ENCODE measurements at places on chromosomes 3 and 15.

DNA sequence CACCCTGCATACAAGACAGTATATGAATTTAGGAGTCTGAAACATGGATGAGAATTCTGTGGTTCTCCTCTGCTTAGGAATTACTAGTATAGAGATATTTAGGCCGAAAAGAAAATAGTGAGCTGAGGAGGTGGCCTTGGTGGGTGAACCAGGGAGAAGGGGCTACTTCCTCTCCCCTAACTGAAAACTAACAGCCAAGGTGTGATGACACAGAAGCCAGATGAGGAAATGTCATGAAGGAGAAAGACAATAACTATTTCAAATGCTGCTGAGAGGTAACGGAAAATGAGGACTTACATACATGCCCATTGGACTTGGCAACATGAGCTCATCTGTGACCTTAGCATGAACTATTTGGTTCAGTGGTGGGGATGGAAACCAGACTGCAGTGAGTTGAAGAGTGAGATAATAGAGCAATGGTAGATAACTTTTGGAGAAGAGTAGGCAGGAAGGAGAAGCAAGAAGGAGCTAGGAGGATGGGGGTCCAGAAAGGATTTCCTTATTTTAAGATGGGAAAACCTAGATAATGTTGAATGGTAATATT, 114.4 kb upstream of the TSPAN3 start:
- no peak for DNase-seq

- no peak for DNase-seq
Measured at GRCh38 chr3:77189684-77190083, 149.8 kb downstream of the ROBO2 start.

GRCh38 chr3:139534992-139535879, 4.3 kb downstream of the RBP1 start:
- DNase-seq: no peak

DNA sequence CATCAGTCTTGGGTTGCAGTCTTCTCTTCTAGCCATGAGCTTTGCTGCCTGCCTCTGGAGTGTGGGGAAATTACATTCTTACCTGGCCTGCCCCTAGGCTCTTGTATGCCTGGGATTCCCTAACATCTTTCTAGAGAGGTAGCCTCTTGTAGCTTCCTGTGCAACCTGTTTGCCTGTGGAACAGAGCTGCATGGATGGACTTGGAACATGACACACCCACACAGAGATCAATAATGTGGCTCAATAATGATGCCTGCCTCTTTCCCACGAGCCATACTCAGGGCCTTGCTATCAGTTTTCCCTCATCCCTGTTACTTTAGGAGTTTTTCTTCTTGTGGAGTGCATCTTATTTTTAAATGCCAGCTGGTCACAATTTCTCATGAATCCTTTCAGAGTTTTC, 11.4 kb downstream of the CHCHD6 start:
- DNase-seq: no peak

DNA sequence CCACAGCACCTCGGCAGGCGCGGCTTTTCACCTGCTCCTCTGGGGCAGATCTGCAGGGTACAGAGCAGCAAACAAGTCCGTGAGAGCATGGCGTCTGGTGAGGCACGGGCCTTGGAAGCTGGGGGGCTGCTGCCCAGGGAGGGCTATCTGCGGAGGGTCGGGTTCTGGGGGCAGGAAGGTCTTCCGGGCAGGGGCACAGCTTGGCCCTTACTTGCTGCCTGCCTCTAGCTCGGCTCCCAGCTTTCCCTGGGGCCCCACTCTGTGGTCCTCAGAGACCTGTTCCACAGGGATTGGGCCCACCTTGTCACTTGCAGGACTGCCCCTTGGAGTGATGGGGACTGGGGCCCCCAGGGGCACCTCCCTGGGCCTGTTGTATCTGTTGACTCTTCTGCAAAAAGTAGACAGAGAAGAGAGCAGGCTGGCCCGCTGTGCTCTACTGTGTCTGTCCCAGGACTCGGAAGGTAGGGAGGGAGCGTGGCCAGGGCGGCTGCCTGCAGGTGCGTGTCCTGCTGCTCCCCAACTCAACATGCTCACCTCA, 84.1 kb downstream of the TBC1D2B start:
- no peak for DNase-seq

GRCh38 chr3:162865466-162865865, 1368.9 kb downstream of the OTOL1 start:
- no peak for DNase-seq

GRCh38 chr15:44298878-44299277, 10.4 kb downstream of the GOLM2 start:
- DNase-seq: no peak

DNA sequence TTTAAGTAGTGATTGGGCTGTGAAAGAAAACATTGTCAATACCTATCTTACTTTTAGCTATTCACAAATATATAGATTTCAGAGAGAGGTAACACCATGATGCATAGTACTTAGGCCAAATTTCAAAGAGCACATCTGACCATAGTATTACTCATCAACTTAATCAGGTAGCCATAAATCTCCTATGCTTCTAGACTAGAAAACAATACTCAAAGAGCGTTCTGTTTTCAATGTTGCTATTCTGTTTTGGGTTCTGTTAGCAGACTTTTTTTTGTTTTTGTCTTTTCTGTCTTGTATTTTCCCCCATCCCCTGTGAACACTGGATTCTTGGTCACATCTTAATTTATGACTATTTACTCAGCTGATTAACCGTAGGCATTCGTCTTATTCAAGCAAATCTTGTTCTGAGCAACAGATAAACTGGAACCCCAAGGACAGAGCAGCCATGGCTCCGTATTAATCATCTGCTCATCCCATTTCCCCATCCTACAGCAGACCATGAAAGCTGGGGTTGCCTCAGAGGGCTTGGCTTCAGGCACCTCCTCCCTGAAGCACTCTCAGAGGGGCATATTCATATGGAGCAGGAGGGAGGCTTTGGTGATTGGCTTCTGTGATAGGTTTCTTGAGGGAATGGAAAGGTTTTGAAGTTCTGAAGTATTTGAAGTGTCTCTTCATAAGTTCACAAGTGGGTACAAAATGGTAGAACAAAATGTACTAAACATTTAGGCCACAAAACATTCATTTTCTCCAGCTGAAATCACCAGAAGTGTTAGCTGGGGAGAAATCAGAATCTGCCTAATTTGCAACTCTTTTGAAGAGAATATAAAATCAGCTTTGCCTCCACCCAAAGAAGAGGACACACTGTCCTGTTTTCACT, 105.3 kb downstream of the TNIK start:
- no peak for DNase-seq

DNA sequence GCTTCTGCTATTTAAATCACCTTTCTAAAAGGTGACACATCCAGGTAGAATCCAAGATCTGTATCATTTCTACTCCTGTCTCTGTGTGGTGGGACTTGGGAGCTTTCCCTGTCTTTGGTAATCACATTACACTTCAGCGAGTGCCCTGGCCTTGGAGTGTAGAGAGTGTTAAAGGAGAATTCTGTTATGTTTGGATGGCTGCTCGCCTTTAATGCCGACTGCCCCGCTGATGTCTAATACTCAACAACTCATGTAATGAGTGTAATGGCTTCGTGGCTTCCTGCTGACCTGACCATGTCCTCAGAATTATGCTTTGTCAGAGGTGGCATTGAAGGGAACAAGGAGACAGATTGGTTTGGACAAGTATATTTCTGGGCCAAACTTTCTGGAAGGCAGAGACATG, 66.3 kb upstream of the LRTM1 start:
- no peak for DNase-seq

- DNase-seq: no peak
Measured at GRCh38 chr15:38504680-38505467, 50.9 kb downstream of the FAM98B start.

DNA sequence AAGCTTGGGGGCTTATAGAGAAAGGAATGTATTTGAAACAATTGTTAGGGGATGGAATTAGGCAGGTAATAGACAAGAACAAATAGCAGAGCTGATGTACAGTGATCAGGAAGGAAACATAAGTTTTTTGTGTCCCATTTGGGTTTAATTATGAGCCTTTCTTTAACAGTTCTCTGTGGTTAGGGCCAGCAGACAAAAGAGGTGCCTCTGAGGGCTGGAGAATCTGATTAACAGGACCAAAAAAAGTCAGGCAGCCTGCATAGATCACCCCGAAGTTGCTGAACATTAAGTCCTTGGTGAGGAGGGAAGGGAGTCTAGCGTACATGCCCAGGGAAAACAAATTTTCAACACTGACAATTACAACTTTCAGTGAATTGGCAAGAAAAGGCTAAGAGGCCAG, 88.6 kb upstream of the SPRED1 start:
- no peak for DNase-seq

- DNase-seq: no peak
Measured at GRCh38 chr15:101537483-101538080, 48.1 kb upstream of the PCSK6 start.

DNA sequence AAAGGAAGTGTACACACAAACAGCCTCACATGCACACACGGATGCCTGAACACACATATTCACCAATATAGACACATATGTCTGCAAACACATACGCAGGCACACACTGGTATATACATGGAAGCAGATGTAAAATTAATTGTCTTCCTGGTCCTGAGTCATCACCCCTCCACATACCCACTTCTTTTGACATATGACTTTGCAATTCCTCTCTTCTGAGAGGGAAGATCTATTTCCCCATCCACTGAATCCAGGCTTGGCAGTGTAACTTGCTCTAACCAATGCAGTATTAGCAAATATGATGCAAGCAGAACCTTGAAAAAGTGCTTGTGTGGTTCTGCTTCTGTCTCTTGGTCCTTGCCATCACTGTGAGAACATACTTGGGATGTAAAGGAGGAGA, 76.8 kb upstream of the HRH1 start:
- DNase-seq: no peak

DNA sequence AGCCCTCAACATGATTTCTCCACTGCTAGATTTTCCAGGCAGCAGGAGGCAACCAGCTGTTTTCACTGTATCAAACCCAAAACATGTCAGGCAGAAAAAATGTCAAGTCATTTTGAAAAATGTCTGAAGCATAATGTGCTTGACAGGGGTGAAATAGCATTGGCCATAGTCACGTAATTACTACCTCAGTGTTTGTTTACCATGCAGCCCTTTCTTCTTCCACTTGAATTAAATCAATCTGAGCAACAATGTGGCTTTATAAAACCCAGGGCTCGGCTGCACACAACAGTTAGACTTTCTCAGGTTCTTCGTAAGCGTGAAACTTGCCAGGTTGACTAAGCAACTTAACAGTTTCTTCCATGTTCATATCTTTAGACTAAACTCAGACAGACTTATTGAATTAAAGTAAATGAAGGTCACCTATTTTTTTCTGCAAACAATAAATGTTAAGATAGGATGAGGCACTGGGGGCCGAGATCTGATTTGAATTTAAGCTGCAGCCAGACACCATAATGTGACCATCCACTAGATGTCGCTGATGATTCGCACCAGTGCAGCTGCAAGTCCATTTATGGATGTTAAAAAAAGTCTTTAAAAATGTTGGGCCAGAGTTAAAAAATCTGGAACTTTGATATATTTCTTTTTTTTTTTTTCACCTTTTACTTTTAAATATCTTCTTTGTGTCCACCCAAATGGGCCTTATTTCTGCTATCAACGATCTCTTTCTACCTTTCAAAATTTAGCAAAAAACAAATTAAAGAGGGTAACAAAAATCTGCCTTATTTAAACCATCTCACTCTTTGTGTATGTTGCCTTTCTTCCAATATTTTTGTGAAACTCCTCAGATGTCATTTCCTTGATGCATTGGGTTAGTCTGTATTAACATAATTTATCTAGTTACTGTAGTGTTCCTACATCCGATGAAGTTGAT, 305.9 kb downstream of the CACNA2D3 start:
- DNase-seq: no peak

Measured in stimulated activated CD4-positive, alpha-beta T cell treated with anti-CD3 and anti-CD28 coated beads, Interleukin-15, amount 100 ng/mL, for 1 hour (primary cell).